ENCODE measurements at places on chromosomes 12 and 14. TPM values are rescaled to one million over a fixed set of nuclear protein-coding genes. Genes with fewer than 3 reads are reported as not detected.

- no peak for DNase-seq
Observed at GRCh38 chr12:124347805-124348658, 53.1 kb downstream of the RFLNA start.

GRCh38 chr12:13941258-13942249, 39.8 kb downstream of the GRIN2B start:
- no peak for DNase-seq

DNA sequence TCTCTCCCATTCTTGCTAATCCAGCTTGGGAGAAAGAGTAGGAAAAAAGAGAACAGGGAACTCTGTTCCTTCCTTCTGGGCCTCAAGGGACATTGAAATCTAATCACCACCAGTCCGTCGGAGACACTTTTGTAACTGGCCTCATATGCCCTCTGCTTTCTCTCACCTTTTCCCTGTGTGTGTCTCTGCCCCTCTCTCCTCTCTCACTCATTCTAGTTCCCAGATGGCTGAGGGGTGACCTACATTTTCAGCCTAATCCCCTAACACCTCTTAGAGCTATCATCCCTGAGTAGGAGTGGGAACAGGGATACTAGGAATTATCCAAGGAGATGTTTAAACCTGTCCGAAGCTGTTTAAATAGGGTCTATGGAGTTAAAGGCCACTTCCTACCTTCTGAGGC, 8.9 kb upstream of the PCK2 start:
- no peak for DNase-seq

DNA sequence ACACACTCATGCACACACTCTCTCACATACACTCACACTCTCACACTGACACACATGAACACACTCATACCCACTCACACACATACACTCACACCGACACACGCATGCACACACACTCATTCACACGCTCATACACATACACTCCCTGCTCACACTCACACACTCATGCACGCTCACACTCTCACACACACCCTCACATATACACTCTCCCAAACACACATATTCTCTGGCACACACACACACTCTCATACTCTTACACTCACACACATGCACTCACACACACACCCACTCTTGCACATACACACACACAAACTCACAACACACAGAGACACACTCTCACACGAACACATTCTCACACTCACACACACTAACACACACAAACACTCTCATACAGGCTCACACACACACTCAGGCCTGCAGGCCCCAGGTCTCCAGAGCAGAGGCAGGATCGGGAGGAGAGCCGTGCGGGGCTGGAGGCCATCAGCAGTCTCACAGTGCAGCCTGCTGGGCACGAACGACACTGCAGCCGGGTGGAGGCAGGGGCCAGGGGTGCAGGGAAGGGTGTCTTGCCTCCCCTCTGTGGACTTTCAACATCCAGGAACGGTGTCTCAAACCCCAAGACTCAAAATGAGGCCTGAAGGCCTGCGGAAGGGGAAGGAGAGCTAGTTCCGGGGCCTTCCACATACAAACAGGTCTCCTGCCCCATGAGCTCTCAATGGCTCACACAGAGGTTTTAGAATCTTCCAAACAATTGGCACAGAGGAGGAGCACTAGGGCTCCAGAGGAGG, 148.7 kb downstream of the ANO2 start:
- DNase-seq, result no peak

- DNase-seq, result no peak
Observed at GRCh38 chr14:104115691-104116287, 22.6 kb upstream of the KIF26A start.

DNA sequence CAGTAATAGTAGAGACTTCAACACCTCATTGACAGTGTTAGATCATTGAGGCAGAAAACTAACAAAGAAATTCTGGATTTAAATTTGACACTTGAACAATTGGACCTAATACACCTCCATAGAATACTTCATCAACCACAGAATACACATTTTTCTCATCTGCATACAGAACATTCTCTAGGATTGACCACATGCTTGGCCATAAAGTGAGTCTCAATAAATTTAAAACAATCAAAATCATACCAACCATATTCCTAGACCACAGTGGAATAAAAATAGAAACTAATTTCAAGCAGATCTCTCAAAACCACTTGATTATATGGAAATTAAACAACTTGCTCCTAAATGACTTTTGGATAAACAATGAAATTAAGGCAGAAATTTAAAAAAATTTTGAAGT, 82.3 kb downstream of the SLC38A4 start:
- DNase-seq, result no peak

DNA sequence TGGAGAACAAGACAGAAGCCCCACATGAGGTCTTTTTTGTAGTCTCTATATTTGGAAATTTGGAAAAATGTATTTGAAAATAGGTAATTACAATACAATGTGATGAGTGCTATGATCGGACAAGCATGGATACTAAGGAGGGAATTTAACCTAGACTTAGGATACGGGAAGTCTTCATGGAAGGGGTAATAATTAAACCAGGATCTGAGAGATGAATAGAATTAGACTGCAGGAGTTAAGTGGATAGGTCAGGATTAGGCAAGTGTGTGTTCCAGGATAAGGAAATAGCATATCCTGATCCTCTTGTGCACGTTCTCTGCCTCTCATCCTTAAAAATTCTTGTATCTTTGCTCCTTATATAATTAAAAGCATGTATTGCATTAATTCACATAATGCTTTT, 223.3 kb upstream of the PRICKLE1 start:
- no peak for DNase-seq

GRCh38 chr14:100605230-100605629, 18.0 kb upstream of the BEGAIN start:
- no peak for DNase-seq

DNA sequence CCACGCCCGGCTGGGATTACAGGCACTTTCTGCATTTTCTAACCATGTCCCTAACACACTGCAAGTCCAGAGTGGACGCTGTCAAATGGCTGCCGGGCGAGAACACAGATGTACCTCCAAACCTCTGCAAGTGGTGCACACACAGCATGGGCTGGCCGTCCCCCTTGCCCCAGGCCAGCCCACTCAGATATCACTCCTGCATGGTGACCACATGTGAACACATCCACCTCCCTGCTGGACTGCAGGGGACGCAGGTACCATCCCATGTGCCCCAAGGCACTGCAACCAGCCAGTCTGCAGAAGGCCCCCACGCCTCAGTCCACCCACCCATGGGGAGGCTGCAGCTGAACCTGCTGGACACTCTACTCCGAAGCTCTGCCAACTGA, 14.0 kb downstream of the BRF1 start:
- no peak for DNase-seq

GRCh38 chr12:5570416-5570815, 138.5 kb downstream of the NTF3 start:
- DNase-seq, result no peak

The TMBIM6 gene
- total RNA-seq, result 238 TPM

The OR11H12 gene
- total RNA-seq, result not detected

The SLC10A1 gene
- not detected for total RNA-seq

The AP1G2 gene
- 11.0 TPM for total RNA-seq

The KCNMB4 gene
- 1.9 TPM for total RNA-seq

Data from psoas muscle (tissue), 8 donors.